Hair follicle dermal papilla cell (primary cell): ENCODE measurements at places on chromosomes 7 and 10. TPM values are rescaled to one million over a fixed set of nuclear protein-coding genes. Genes with fewer than 3 reads are reported as not detected.

TRIM50 gene
- not detected in 2 replicates for total RNA-seq

HTR7 gene
- 2.7 and 5.2 TPM in 2 replicates for total RNA-seq

ZPBP gene
- not detected in 2 replicates for total RNA-seq

CYP2C9 gene
- not detected in 2 replicates for total RNA-seq

PDLIM1 gene
- total RNA-seq, result 36.8 and 49.5 TPM in 2 replicates

MLXIPL gene
- total RNA-seq, result not detected in 2 replicates

NXPH1 gene
- total RNA-seq, result not detected in 2 replicates

HHEX gene
- total RNA-seq, result 0.73 and 1.3 TPM in 2 replicates

MYO3A gene
- not detected in 2 replicates for total RNA-seq

FAS gene
- total RNA-seq, result 76.9 and 77.9 TPM in 2 replicates

EPDR1 gene
- 19.8 and 32.2 TPM in 2 replicates for total RNA-seq

TAF3 gene
- total RNA-seq, result 2.1 and 2.3 TPM in 2 replicates

AMPH gene
- total RNA-seq, result 18.3 and 22.6 TPM in 2 replicates

TLX1 gene
- not detected in 2 replicates for total RNA-seq

ATRNL1 gene
- 0.65 TPM in 1 of 2 replicates, not detected in the other for total RNA-seq

TRIM73 gene
- total RNA-seq, result 0.24 and 1.1 TPM in 2 replicates

DOCK1 gene
- 82.8 and 86.0 TPM in 2 replicates for total RNA-seq

ADAP1 gene
- total RNA-seq, result 0.16 and 0.97 TPM in 2 replicates

HMX3 gene
- total RNA-seq, result not detected in 2 replicates

SFRP5 gene
- not detected in 2 replicates for total RNA-seq

ZNF488 gene
- under 0.01 TPM in 2 replicates for total RNA-seq

ADD3 gene
- total RNA-seq, result 103 and 123 TPM in 2 replicates

ERVW-1 gene
- not detected in 2 replicates for total RNA-seq

FAM25A gene
- not detected in 2 replicates for total RNA-seq

HOXA6 gene
- not detected in 2 replicates for total RNA-seq

FGFR2 gene
- total RNA-seq, result 23.0 and 24.2 TPM in 2 replicates

XRCC2 gene
- 0.12 and 0.49 TPM in 2 replicates for total RNA-seq

KCNH2 gene
- 0.16 TPM in 1 of 2 replicates, not detected in the other for total RNA-seq

MYH16 gene
- total RNA-seq, result not detected in 2 replicates

VSTM4 gene
- total RNA-seq, result 71.4 and 77.0 TPM in 2 replicates

KLF14 gene
- total RNA-seq, result 0.12 TPM in 1 of 2 replicates, not detected in the other

DNAJC2 gene
- 13.1 and 15.7 TPM in 2 replicates for total RNA-seq

PIK3AP1 gene
- total RNA-seq, result not detected in 2 replicates

NKX1-2 gene
- total RNA-seq, result 0.16 TPM in 1 of 2 replicates, not detected in the other

CHAT gene
- total RNA-seq, result not detected in 2 replicates

PARD3 gene
- total RNA-seq, result 37.4 and 45.8 TPM in 2 replicates

ZP3 gene
- total RNA-seq, result 1.6 and 2.3 TPM in 2 replicates
